ENCODE measurements at places on chromosomes 5 and 9.

- DNase-seq = no peak
Measured at GRCh38 chr9:128919402-128920089, 1.2 kb upstream of the PHYHD1 start.

GRCh38 chr5:135112008-135112725 lies 78.1 kb upstream of the PITX1 start:
- DNase-seq = no peak

GRCh38 chr9:37918665-37919170 lies 14.8 kb upstream of the SLC25A51 start:
- DNase-seq = no peak

DNA sequence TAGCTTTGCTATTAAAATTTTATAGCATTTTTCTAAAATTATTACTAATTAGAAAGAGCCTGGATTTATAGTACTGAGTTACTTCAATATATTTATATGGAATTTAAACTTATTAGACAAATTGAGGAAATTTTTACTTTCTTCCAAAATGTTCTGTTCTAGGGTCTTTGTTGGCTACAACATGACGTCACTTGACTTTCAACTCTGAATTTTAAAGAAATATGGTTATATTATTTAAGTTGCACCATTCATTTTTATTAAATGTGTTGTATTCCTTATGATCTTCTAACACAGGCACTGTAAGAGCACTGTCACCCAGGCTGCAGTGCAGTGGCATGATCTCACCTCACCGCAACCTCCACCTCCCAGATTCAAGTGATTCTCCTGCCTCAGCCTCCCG lies 119.4 kb upstream of the CYLC2 start:
- DNase-seq = no peak

DNA sequence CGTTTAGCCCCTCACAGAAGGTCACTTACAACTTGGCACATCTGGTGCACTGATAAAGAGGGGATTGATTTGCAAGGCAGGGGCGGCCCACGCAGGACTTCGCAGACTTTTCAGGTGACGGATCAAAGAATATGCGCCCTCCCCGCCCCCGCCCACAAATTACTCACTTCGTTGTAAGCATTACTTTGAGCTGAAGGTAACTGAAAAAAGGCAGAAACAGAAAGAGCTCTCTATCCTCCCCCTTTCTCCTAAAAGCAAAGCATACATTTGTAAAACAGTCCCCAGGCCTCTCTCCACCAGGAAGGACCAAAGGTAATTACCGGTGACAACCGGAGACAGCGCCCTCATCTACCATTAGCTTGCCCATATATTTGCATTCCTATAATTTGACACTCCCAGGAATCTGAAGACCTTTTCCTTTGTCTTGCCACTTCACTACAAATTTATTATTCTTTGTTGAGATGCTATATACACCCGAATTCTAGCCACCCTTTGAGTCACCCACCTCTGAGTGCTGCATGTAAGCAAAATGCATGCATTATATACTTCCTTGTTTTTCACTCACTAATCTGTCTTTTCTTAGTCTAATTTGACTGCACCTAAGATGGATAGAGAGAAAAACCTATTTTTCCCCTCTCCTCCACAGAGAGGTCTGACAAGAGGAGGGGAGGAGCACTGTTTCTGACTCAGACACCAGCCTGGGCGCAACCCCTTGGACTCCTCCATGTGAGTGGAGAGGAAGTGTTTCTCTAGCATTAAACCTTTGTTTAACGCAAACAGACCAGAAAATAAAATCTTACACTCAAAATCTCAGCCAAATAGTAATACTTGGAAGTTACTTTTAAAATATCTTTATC lies 74.7 kb upstream of the SPIN1 start:
- DNase-seq = no peak
